ENCODE measurements at places on chromosomes 12 and 14.

DNA sequence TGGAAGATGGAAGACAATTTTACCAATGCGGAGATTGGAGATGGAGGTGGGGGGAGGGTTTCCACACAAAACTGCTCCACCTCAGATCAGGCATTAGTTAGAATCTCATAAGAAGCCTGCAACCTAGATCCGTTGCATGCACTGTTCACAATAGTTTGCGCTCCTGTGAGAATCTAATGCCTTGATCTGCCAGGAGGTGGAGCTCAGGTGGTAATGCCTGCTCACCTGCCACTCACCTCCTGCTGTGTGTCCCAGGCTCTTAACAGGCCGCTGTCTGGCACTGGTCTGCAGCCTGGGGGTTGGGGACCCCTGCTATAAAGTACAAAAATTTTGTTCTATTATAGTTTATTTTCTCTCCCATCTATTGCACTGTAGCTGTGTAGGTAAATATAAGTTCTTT is 84.9 kb upstream of the FOXG1 start:
- no peak for DNase-seq

GRCh38 chr14:63981569-63981968 is 128.8 kb downstream of the SYNE2 start:
- no peak for DNase-seq

DNA sequence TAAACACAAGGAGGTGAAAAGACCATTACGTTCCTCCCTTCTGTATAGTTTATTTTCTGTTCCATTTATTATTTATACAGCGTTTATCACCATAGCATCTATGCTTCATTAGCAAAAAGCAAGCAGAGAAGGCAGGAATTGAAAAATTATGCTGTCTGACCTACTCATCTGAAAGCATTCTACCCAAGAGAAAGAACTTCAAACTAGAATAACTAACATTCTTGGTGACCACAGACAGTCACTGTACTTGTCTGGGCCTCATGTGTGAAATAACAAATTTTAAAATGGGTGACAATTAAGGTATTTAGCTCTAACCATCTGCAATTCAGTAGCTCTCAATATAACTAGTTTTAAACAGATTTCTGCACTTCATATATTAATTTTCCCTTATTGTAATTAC is 29.3 kb upstream of the PDE3A start:
- no peak for DNase-seq

GRCh38 chr14:65261425-65261920 is 151.1 kb upstream of the FUT8 start:
- DNase-seq = no peak

GRCh38 chr12:127903146-127903545 is 363.8 kb upstream of the TMEM132C start:
- no peak for DNase-seq

DNA sequence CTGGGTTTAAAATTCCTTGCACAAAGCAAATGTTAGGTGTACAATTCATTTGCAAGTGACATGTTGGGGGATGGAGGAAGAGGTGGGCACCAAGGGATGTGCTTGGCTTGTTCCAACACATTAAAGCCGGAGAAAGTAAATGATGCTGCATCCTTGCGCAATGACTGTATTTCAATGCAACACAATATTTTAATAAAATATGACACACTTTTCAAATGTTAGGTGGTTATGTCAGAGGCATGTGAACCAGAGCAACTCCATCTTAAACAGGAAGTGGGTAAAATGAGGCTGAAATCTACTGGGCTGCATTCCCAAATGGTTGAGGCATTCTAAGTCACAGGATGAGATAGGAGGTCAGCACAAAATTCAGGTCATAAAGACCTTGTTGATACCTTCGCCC is 53.6 kb upstream of the ARHGAP5 start:
- DNase-seq = no peak

Measured in activated gamma-delta T cell (primary cell).